ENCODE measurements at places on chromosomes 3 and 15.

- DNase-seq = no peak
Measured at GRCh38 chr3:112138219-112138969, 5.3 kb upstream of the GCSAM start.

DNA sequence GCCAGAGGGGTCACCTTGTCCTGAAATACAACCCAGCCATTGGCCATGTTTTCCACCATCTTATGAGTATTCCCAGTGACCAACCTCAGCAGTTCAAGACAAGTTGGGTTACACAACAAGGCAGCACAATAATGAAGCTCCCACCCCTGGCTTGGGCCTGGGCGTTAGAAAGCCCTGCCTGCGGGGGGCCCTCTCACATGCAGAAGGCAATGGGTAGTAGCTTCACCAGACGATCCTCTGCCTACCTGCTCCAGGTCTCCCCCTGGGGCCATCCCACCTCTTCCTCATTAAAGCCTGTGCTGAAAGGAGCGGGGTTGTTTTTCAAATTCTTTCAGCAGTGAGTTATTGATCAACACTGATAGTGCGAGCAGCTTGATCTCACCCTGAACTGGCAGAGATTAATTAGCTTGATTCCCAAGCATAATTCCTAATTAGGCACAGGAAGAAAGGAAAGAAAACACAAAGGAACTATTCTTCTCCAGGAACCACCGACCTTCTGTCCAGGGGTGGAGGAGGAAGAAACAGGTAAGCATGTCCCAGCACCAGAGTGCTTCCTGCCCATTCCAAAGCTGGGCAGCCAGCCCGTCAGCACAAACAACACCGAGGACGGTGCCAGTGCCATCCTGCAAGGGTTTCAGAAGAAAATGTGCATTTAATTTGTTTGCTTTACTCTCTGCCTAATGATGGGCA is 79.7 kb upstream of the CGNL1 start:
- DNase-seq = no peak

DNA sequence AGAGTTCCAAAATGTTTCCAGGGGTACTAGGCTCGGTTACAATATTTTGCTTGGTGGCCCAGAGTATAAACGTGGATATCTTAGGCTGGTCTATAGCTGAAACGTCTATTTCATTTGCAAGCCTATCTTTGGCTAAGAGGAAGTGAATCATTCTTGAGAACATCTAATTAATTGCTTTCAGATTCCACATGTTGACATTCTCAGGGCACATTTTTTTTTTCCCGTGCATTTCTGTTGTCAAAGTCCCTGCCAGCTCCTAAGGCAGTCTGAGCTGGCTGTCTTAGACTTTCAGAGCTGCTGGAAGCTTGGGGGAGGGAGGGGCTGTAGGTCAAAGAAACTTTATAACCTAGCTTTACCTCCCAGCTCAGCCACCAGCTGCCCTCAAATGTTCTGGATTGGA is 23.2 kb upstream of the LAMP3 start:
- DNase-seq = no peak

DNA sequence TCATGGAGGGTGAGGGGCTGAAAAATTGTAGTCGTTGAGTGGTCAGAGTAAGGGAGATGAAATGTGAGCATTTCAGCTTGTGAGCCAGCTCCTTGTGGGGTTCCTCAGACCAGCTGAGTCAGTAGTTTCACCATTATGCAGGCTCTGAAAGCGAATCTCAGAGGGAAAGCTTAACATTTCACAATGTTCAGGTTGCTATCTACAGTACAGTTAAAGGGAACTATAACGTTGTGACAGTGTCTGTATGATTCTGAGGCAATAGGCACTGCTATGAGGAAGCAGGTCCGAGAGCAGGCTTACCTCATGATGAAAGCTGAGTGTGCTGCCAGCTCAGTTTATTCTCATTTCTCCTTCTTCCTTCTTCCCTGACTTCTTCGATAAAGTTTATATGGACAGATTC is 469.6 kb downstream of the EDEM1 start:
- DNase-seq = no peak

DNA sequence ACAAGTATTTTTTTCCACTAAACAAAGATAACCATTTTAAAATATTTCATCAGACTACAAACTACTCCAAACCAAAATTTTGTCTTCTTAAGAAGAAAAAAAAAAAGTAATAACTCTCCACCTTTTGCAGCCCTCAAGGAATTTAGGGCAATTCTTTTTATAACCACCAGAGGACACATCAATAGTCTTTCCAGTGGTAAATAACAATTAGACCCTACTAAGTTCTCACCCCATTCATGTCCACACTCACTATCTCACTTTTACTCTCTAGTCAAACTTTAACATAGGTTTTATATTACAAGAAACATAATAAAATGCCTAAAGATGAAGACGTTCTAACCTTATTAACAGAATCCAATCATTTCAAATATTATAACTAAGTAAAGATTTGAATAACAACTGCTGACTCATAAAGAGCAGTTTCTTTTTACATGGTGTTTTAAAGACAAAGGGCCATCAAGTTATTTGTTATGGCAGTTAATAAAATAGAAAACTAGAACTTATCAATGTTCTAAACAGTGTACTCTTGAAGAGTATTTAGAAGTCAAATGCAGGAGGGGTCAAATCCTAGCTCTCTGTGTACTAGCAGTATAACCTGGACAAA is 33.0 kb downstream of the CCDC39 start:
- DNase-seq = no peak

DNA sequence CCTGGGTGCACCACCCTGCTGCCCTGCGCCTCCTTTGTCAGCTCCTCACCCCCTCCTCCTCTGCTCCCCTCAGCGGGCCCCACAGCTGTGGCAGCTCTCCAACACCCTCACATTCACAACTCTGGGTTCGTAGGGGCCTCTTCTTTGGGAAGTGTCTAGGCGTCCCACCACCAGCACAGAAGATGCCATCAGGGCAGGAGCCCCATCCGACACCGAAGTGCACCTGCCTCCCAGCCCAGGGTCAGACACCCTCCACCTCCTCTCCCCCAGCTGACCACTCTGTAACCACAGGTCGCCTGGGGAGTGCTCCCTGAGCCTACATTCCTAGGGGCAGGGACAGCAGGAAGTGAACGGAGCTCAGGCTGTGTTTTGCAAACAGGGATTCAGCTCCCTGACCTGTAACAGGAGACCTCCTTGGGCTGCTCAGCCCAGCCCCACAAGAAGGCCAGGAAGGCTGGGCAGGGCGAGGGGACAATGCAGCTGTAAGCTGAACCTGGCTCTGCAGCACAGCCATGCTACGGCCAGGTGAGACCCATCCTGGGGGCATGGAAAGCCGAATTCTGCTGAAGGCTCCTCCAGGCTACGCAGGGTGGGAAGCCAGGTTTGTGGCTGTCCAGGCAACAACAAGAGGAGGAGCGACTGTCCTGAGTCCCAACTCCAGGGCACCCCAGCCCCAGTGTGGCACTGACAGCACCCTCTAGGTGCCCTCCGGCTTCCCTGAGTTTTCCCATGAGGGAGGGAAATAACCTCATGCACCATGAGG is 269.0 kb downstream of the GOLGA6L6 start:
- no peak for DNase-seq

GRCh38 chr3:142706321-142707127 is 17.3 kb upstream of the TRPC1 start:
- DNase-seq = no peak
